Activated T-helper 1 cell treated with Interleukin-2 at 50 U/mL for 16 hours (primary cell): ENCODE measurements at places on chromosomes 1 and 21.

- DNase-seq: no peak
Measured at GRCh38 chr1:181987334-181987895, 74.1 kb downstream of the ZNF648 start.

DNA sequence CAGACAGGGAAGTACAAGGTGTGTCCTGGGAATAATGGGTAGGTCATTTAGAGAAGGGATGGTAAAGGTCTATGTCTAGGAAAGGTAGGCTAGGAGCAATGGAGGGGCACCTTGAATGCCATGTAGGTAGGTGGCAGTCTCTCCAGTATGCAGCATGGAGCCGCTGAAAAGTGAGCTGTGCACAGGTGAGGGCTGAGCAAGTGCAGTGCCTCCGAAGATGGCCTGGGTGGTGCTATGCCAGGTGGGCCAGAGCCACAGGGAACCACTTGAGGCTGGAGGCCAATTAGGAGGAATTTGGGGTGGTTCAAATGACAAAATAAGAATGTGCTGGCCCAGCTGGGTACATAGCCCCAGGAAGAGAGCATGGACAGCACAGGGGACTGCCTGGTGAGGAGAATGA lies 25.0 kb downstream of the RNU5D-1 start:
- DNase-seq: no peak

DNA sequence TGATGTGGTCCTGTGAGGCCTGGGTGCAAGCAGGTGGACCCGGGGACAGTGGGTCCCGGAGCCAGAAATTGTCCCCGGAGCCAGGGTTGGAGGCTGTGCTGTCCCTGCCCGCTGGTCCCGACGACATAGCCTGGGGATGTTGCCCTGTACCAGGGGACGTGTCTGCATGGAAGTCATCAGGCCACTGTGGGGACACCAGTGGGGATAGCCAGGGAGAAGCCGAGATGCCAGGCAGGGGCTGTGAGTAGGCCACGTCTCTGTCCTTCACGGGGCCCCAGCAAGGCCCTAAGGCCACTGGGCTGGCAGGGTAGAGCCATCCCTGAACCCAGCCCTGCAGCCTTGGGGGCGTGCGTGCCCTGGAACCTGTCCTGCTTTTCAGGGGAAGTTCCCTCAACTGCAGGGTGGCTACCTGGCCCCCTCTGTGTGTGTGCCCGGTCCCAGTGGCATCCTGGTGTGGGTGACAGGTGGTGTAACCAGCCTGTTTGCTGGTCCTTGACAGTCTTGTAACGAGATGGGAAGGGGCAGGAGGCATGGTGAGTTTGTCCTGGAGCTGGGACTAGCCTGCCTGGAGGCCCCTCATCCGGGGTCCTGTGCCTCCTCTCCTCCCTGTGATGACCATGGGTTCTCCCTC lies 73.2 kb downstream of the OBSCN start:
- DNase-seq: no peak

GRCh38 chr1:67431156-67431765 lies 1.1 kb upstream of the SERBP1 start:
- DNase-seq: no peak

DNA sequence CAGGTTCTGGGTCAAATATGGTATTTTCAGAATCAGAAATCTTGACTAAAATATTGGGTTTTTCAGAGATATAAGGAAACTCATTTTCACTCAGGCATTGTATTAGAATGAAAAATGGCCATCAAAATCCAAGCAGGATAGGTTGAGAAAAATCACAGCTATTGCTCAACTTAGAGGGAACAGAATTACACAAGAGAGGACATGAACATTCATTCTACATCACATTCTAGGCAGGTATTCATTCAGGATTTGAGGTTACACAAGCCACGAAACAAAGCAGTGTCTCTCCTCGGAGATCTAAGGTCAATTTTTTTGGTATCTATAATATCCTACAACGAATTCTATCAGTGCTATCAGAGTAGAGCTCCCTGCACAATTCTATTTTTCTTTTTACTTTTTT lies 163.6 kb upstream of the HP1BP3 start:
- DNase-seq: no peak

- DNase-seq: no peak
Measured at GRCh38 chr1:159889821-159890252, 10.1 kb downstream of the CFAP45 start.

GRCh38 chr1:230710543-230710904 lies 3.4 kb downstream of the AGT start:
- DNase-seq: no peak

DNA sequence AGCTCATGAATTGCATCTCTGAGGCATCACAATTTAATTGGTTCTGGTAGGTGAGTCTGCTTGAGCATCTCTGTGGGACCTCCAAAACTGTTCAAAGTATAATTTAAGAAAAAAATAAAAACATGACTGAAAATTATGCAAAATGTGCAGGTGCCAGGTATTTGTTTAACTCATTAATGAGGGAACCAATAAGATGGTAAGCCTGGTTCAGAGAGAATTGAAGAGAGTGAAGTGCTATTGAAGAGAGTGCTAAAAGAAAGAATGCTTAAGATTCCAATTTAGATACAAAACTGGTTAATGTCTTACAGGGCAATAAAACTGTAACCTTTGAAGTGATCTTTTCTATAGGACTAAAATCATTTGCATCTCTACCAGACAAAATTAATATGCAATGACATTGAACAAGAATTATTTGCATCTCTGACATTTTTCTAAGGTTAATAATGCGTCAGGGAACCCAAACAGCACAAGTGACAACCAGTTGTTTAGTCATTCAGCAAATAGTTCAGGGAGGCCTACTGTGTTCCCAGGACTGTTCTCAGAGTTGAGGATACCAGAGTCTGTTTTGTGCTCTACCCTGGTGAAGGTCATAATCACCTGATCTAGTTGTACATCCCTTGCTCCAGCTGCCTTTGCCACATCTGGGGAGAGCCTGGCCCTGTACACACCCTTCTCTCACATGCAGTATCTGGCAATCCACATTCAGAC lies 183.5 kb downstream of the PATJ start:
- no peak for DNase-seq

DNA sequence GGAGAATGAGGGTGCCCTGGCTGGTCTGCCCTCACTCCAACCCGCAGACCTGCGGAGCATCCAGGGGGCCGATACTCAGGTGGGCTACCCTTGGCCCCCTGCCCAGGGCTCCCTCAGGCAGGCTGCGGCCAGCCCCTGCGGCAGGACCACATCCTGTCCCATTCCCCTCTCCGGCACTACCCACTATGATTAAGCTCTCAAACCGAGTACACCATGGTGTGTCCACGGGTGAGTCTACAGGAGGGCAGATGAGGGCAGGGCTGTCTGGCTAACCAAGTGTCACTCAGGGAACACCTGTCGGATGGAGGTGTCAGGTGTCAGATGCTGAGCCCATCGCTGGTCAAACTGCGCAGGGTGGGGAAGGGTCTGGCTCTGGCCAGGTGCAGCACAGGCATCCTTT lies 47.2 kb downstream of the SLC66A1 start:
- DNase-seq: no peak

GRCh38 chr21:19922122-19922521 lies 1076.1 kb upstream of the NCAM2 start:
- no peak for DNase-seq

DNA sequence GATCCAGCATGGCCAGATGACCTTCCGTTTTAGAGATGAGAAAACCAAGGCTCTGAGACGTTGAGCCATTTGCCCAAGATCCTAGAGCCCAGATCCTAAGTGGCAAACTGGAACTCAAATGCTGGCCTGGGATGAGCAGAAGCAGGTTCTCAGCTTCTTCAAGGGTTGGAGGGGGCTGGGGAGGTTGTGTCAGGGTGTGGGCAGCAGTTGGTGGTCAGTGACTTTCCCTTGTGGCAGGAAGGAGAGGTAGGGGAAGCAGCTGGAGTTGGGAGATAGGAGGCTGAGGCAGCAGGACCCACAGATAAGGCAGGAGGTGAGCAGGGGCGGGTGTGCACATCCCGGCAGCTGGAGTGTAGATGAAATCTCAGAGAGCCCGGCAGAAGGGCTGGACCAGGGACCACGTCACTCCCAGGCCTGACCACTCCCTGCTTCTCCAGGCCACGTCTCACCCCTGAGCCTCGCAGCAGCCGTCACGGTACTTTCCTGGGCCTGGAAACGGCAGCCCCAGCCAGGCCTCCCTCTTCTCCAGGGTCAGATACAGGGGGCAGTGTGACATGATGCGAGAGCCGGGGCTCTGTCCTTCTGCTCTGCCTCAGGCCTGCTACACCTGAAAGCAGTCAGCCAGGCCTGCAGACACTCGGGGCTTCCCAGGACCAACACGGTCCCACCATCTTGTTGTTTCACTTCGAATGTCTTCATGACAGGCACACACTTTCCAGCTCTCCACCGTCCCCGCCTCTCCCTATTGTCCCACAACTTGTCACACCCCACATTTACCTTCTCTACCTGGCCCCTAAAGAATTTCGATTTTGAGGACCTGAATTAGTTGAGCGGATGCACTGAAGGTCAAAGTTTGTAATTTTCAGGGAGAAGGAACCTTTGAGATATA lies 11.5 kb upstream of the LAPTM5 start:
- DNase-seq: no peak

- no peak for DNase-seq
Measured at GRCh38 chr1:168963601-168964000, 142.9 kb upstream of the ATP1B1 start.

DNA sequence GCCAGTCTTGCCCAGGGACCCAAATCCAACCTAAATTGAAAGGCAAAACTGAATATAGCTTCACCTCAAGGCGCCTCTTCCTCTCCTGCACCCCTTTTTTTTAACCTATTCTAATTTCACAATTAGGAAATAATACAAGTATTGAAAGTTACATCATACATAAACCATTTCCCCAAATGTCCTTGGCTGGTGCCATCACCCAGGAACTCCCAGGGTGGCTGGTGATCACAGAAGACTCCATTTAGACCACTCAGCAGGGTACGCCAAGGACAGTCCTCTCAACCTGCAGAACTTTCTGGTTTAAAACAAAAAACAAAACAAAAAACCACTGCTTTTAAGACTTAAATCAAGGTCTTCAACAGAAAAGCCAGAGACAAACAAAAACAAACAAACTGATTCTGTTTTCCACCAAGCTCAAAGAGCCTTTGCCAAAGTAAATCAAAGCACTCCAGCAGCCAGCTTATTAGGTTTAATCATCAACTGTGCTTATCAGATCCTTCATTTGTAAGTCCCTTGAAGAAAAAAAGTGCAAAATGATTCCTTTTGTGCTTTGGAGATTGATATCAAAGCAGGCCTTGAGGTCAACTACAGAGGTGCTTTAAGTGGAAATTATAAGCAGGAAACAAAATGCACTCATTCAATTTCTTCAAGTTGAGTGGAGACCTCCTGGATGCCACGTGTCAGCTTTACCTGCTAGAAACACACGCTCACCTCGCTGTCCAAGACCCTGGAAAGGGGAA lies 113.0 kb downstream of the ETS2 start:
- no peak for DNase-seq

- DNase-seq: no peak
Measured at GRCh38 chr1:27257155-27257554, 22.7 kb downstream of the WDTC1 start.

- no peak for DNase-seq
Measured at GRCh38 chr1:59007429-59007819, 223.6 kb upstream of the JUN start.

- DNase-seq: no peak
Measured at GRCh38 chr1:27448982-27449381, 41.0 kb downstream of the WASF2 start.

GRCh38 chr1:226615876-226616275 lies 67.3 kb downstream of the STUM start:
- DNase-seq: no peak

GRCh38 chr1:66733348-66734017 lies 18.8 kb upstream of the DYNLT5 start:
- no peak for DNase-seq

GRCh38 chr1:195915826-195916225 lies 692.4 kb downstream of the KCNT2 start:
- no peak for DNase-seq

GRCh38 chr1:184191181-184191621 lies 139.7 kb downstream of the TSEN15 start:
- no peak for DNase-seq

DNA sequence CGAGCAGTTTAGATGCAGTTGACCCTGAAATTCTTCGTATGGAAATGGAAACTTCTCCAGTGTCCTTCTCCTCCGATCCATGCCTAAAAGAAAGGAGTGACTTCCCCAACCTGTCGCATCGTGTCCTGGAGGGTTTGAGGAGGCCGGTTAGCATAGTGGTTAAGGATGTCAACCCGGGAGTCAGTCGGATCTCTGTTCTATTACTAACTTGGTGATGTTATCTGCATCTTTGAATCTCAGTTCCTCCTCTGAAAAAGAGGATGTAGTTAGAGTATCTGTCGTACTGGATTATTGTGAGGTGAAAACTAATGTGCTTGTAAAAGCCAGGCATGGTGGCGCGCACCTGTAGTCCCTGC lies 684 bp downstream of the ZBTB8B start:
- DNase-seq: no peak

GRCh38 chr1:154347961-154348360 lies 22.6 kb downstream of the ATP8B2 start:
- no peak for DNase-seq

DNA sequence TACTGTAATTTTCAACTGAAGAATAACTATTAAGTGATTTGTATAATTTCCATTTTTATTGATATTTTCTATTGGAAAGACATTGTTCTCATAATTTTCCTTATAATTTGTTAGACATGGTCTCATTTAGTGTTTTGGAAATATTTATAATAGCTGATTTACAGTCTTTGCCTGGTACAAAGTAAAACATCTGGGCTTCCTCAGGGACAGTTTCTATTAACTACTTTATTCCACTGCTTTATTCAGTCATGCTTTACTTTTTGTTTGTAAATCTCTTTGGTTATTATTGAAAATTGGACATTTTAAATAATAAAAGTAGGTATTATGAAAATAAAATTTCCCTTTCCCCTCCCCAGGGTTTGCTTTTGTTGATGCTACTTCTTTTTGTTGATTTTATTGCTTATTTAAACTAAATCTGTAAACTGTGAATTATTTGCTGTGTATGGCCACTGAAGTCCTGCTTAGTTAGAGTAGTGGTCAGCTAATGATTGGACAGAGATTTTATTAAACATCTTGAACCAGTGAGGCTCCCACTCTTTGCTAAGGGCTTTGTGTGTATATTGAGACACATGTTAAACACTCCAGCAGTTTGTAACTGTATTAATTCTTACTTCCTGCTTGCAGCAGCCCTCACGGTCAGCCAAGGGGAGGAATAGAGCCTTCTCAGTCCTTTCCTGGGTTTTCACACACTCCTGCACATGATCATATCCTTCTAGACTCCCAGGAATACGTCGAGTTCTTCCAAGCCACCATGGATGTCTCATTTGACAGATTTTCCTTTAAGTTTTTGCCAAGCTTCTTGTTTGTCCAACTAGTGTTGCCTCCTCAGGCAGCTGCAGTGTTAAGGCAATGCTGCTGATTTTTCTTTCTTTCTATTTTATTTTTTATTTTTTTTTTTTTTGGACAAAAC lies 994.6 kb upstream of the PRMT6 start:
- no peak for DNase-seq

- DNase-seq: no peak
Measured at GRCh38 chr1:6298940-6299465, 38.1 kb upstream of the GPR153 start.
